ENCODE measurements at places on chromosomes 4 and X. TPM values are rescaled to one million over a fixed set of nuclear protein-coding genes. Genes with fewer than 3 reads are reported as not detected.

DNA sequence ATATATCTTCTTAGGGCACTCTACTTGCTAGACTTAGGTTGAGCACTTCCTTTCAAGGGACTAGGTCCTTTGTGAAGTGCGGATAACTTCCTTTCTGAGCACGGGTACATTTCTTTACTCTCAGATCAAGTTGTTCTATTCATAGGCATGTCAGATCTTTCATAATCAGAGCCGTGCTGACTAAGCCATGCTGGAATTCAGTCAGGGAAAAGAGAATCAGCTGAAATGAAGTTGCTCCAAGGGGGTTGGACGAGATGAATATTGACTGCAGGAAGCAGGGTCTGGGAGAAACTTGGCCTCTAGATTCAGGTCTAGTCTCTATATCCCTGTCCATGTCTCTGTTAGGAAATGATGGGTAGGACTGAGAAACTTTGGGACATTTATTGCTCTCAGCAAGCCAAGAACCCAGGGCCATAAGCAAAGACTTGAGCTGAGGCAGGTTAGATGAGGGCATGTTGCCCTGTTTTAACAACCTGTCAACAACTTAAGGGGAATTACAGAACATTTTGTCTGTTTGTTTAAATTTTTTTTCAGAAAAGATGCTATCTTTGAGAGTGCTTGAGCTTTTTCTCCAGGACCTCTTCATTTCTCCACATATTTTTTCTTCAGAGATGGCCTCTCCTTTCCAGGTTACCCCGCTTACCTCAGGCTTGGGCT is 28.3 kb downstream of the AREG start:
- H3K4me3 ChIP-seq, result no peak overlapping the region
- H3K27me3 ChIP-seq, result no peaks in the 10 kb centered on the region
- peak; percentile 38 for DNase-seq

The RIPPLY1 gene
- total RNA-seq, result 0.31 TPM

- no peak for DNase-seq
- H3K36me3 ChIP-seq, result no peaks in the 10 kb centered on the region
- no peaks in the 10 kb centered on the region for H3K4me1 ChIP-seq
- no peaks in the 10 kb centered on the region for H3K27me3 ChIP-seq
Observed at GRCh38 chr4:8365951-8366350, 74.6 kb downstream of the ACOX3 start.

DNA sequence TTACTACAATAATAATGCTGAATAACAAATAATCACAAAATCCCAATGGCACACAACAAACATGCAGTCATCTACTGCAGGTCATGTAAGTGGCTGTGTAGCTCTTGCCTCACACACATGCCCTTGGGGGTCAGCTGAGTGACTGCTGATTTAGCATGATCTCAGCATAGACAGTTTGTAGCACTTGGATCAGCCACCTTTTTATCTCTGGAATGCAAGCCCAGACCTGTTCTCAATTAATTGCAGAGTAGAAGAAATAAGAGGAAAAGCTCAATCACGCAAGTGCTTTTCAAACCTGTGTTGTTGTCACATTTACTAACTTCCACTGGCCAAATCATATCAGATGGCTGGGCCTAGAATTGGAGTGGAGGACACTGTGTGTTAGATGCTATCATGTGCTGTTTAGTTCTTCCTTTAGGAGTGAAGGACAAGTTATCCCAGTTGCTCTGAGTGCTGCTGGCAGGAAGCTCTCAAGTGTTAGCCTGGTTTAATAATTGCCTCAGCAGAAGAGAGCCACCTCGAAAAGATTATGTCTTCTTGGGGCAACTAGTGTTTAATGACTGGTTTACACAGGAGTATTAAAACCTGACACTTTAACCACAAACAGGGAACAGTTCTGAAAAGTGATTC is 128.3 kb upstream of the EPHA5 start:
- H3K4me1 ChIP-seq, result no peaks in the 10 kb centered on the region
- no peaks in the 10 kb centered on the region for H3K27me3 ChIP-seq
- no peak overlapping the region for H3K4me3 ChIP-seq
- H3K36me3 ChIP-seq, result no peaks in the 10 kb centered on the region

The RHOXF2B gene
- not detected for total RNA-seq

DNA sequence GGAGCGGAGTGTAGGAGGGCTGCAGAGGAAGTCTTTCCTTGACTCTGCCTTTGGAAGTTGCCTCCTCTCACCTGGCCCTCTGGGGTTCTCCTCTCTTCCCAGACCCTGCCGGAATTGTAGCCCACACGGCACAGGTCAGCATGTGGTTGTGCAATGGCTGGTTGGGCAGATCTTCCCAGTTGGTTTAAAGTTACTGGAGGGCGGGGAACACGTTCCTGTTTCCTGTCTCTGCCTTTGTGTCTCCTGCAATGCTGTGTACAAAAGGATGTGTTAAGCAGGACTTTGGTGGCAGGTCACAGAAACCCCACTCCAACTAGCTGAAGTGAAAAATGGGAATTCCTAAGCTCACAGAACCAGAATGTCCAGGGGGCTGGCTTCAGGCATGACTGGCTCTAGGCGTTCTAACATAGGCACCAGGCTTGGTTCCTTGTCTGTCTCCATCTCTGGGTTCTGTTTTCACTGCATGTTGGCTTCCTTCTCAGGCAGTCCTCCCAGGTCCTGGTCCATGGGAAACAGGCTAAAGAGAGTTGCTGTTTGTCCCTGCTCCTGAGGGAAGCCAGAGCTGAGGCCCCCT is 19.9 kb downstream of the SORCS2 start:
- no peak overlapping the region for H3K4me3 ChIP-seq
- H3K27ac ChIP-seq, result no peak overlapping the region
- peaks cover 11% of the 10 kb centered on the region for H3K27me3 ChIP-seq
- DNase-seq, result no peak

The MAGEB3 gene
- not detected for total RNA-seq

The ASB12 gene
- total RNA-seq, result not detected

The SMIM43 gene
- total RNA-seq, result not detected

GRCh38 chr4:32488690-32489089 is 1768.5 kb downstream of the PCDH7 start:
- no peaks in the 10 kb centered on the region for H3K27me3 ChIP-seq
- H3K4me3 ChIP-seq, result no peak overlapping the region
- no peaks in the 10 kb centered on the region for H3K36me3 ChIP-seq
- DNase-seq, result no peak
- no peak overlapping the region for H3K27ac ChIP-seq

GRCh38 chr4:142405695-142406498 is 440.2 kb downstream of the INPP4B start:
- peaks cover 36% of the 10 kb centered on the region for H3K4me1 ChIP-seq
- H3K27me3 ChIP-seq, result no peaks in the 10 kb centered on the region
- peak overlapping the region; percentile 72 for H3K4me3 ChIP-seq

The HPGDS gene
- total RNA-seq, result not detected

The MUC7 gene
- not detected for total RNA-seq

DNA sequence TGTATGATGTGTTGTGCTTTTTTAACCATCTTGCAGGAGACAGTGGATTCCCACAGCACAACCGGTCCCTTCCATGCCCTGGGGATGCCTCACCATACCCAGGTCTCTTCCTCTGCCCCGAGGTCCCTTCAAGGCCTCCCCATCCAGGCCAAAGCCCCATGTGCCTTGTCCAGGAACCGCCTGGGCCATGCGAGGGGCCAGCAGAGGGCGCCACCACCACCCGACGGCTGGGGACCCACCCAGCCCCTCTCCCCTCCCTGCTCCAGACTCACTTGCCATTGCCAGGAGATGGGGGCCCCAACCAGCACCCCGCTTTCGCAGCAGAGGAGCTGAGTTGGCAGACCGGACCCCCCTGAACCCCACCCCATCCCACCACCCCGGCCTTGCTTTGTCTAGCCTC is 485.5 kb downstream of the TRAM1L1 start:
- no peaks in the 10 kb centered on the region for H3K36me3 ChIP-seq
- no peak overlapping the region for H3K4me3 ChIP-seq
- no peaks in the 10 kb centered on the region for H3K4me1 ChIP-seq

The GLOD5 gene
- not detected for total RNA-seq

The GPR119 gene
- not detected for total RNA-seq

The GAGE12J gene
- not detected for total RNA-seq

DNA sequence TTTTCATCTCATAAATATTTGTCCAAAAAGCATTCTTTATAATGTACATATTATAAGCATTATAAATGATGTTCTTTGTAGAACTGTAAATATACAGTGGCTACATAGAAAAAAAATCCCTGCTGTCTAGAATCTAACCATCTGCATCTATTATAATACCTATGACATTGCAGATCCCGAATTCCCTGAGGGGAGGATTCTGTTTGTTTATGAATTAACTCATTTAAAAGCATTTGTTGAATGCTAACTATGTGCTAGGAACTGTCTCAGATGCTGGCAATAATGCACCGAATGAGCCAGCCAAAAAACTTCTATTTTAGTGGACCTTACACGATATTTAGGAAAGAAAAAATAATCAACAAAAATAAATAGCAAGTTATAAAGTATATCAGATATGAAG is 189.6 kb downstream of the PACRGL start:
- H3K27me3 ChIP-seq, result no peaks in the 10 kb centered on the region
- H3K4me3 ChIP-seq, result no peak overlapping the region
- DNase-seq, result no peak
- H3K36me3 ChIP-seq, result no peaks in the 10 kb centered on the region
- H3K27ac ChIP-seq, result no peak overlapping the region

The IDH3G gene
- total RNA-seq, result 71.2 TPM

The PPEF2 gene
- total RNA-seq, result not detected

The TIGD4 gene
- total RNA-seq, result 0.92 TPM

DNA sequence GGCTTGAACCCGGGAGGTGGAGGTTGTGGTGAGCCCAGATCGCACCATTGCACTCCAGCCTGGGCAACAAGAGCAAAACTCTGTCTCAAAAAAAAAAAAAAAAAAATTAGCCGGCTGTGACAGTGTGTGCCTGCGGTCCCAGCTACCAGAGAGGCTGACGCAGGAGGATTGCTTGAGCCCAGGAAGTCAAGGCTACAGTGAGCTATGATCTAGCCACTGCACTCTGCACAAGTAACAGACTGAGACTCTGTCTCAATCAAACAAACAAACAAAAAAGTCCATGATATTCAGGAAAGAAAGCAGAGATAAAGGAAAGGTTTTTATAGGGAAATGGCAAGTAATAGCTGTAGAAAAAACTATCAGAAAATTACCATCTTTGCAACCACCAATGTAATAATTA is 2.1 kb upstream of the LAGE3 start:
- no peak for DNase-seq
- no peak overlapping the region for H3K4me3 ChIP-seq
- H3K27ac ChIP-seq, result no peak overlapping the region
- no peaks in the 10 kb centered on the region for H3K4me1 ChIP-seq
- H3K27me3 ChIP-seq, result no peaks in the 10 kb centered on the region
- peaks cover 53% of the 10 kb centered on the region for H3K36me3 ChIP-seq

- DNase-seq, result no peak
- H3K27ac ChIP-seq, result no peak overlapping the region
- no peak overlapping the region for H3K4me3 ChIP-seq
- H3K36me3 ChIP-seq, result peaks cover 21% of the 10 kb centered on the region
- H3K27me3 ChIP-seq, result no peaks in the 10 kb centered on the region
Observed at GRCh38 chrX:48961585-48962091, 4.2 kb upstream of the OTUD5 start.

- DNase-seq, result no peak
- no peaks in the 10 kb centered on the region for H3K4me1 ChIP-seq
- no peak overlapping the region for H3K4me3 ChIP-seq
- H3K27me3 ChIP-seq, result no peaks in the 10 kb centered on the region
- no peak overlapping the region for H3K27ac ChIP-seq
Observed at GRCh38 chrX:67692246-67692645, 148.4 kb downstream of the AR start.

DNA sequence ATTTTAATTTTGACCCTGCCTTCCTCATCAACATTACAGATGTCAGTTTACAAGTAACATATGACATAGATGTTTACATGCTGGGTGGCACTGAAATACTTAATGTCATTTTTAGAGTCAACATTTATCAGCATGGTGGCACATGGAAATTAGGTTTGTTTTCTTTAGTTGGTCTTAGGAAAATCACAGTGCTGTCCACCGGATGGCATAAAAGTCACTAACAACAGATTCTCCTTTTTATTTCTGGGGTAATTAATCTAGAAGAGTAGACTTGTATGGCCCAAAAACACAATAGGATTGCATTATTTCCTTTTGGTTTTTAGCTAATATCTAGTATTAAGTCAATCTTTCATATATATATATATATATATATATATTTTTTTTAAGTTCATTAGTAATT is 88.6 kb upstream of the HHIP start:
- no peak overlapping the region for H3K4me3 ChIP-seq
- no peak for DNase-seq
- no peaks in the 10 kb centered on the region for H3K27me3 ChIP-seq
- H3K36me3 ChIP-seq, result no peaks in the 10 kb centered on the region

DNA sequence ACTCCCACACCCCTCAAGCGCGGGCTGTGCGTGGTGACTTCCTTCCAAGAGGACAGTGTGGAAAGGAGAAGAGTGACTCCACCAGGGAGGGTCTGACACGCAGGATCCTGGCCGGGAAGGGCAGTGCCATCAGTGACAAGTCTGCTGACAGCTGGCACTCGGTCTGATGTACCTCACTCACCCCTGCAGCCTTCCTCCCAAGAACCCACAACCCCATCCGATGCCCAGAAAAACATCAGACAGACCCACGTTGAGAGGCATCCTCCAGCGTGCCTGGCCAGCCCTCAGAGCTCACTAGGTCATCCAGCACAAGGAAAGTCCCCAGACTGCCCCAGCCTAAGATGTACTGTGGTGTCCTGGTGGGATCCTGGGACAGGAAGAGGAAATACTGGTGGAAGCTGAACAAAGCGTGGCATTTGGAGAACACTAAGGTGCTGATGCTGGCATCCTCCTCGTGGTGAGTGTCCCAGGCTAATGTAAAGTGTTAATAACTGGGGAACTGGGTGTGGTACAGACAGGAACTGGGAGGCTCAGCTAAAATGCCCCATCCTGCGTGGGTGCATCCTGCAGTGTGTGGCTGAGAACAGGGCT is 200.0 kb upstream of the PSAPL1 start:
- H3K27me3 ChIP-seq, result peaks cover 62% of the 10 kb centered on the region
- H3K4me1 ChIP-seq, result peaks cover 10% of the 10 kb centered on the region
- H3K27ac ChIP-seq, result no peak overlapping the region
- DNase-seq, result no peak

- H3K36me3 ChIP-seq, result peaks cover 1% of the 10 kb centered on the region
- H3K27ac ChIP-seq, result no peak overlapping the region
- peaks cover 63% of the 10 kb centered on the region for H3K27me3 ChIP-seq
- H3K4me1 ChIP-seq, result no peaks in the 10 kb centered on the region
Observed at GRCh38 chrX:153438532-153438931, 7.3 kb downstream of the TREX2 start.

DNA sequence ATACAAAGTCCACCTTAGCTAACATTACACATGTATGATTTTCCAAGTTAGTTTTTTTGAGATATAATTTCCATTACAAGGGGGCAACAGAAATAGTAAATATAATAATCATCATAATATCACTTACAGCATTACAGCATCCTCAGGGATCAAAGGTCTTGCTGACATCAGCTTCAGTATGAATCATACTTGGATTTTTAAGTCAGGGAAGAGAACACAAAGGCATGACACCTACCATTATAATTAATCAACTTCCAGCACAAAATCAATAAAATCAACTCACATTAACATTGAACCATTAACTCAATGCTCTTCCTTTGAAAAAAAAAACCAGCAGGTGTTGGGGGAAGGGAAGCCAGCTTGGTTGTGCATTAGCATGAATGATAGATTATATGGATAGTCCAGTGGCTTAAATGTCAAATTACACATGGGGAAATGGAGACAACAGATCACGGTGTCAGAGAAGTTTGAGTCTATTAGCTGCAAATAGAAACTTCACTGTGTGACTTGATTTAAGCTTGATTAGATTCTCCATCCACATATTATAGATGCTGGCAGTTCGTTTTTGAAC is 66.9 kb upstream of the CAPN6 start:
- H3K4me1 ChIP-seq, result no peaks in the 10 kb centered on the region
- no peak overlapping the region for H3K4me3 ChIP-seq
- no peak for DNase-seq
- no peaks in the 10 kb centered on the region for H3K27me3 ChIP-seq
- H3K36me3 ChIP-seq, result no peaks in the 10 kb centered on the region
- H3K27ac ChIP-seq, result no peak overlapping the region
